ENCODE measurements at places on chromosomes 4 and X.

- DNase-seq: no peak
These were observed 129.8 kb downstream of the ATXN3L start for GRCh38 chrX:13190051-13190450.

GRCh38 chrX:15416133-15416993 lies 32.1 kb upstream of the VEGFD start:
- DNase-seq: no peak

GRCh38 chr4:2813446-2814405 lies 20.8 kb downstream of the SH3BP2 start:
- DNase-seq: no peak

DNA sequence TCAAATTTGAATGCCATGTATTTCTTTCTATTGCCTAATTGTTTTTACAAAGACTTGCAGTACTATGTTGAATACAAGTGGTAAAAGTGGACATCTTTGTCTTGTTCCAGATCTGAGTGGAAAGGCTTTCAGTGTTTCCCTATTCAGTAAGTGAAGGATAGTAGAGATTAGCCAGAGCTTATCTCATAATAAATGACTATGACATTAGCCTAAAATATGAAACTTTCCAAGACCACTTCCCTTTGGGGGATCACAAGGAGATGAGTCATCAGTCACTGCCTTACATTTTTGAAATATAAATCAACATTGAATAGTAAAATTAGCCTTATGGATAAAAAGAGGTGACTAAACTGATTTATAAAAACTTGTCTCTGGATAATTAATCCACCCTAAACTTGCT lies 554.1 kb upstream of the MAGEB2 start:
- DNase-seq: no peak

DNA sequence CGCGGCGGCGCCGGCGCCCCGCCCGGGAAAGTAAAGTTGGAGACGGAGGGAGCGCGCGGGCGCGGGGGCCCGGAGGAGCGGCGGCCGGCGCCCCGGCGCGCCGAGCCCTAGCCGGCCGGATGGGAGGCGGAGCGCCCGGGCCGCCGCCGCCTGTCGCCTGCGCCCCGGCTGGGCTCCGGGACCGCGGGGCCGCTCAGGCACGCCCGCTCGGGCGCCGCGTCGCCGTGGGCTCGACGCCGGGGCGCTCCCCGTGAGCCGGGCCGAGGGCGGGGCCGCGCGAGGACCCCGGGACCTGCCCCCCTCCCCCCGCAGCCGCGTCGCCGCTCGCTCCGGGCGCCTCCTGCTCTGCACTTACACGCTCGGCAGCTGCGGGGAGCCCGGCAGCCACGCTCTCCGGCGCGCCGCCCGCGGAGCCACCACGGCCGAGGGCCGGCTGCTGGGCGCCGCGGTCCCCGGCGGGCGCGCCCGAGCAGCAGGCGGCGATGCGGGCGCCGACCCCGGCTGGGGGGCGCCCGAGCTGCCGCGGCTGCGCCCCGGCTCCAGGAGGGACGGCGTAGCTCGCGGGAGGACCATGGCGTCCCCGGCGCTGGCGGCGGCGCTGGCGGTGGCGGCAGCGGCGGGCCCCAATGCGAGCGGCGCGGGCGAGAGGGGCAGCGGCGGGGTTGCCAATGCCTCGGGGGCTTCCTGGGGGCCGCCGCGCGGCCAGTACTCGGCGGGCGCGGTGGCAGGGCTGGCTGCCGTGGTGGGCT lies at the start of gene ADRA2C:
TSS of gene ADRA2C (plus strand) at position 350 of the 749 bp plus-strand sequence. CDS start at position 572, 222 bp downstream.
- DNase-seq: no peak

GRCh38 chr4:75886104-75886503 lies 16.1 kb downstream of the PPEF2 start:
- DNase-seq: no peak

GRCh38 chr4:185520119-185520518 lies 15.2 kb downstream of the PDLIM3 start:
- DNase-seq: no peak

- no peak for DNase-seq
These were observed 368.0 kb downstream of the FAT4 start for GRCh38 chr4:125682730-125683129.
